Activated gamma-delta T cell treated with anti-CD3 and anti-CD28 coated beads, Interleukin-2, amount 50 U/mL, for 16 hours (primary cell): ENCODE measurements at places on chromosomes 5 and 9.

GRCh38 chr9:96214635-96215034, 87.3 kb downstream of the HSD17B3 start:
- no peak for DNase-seq

GRCh38 chr5:120509053-120509452, 45.0 kb downstream of the PRR16 start:
- DNase-seq: no peak

GRCh38 chr5:107104040-107104995, 566.4 kb downstream of the EFNA5 start:
- no peak for DNase-seq

- DNase-seq: no peak
These were observed 421.7 kb upstream of the TYRP1 start for GRCh38 chr9:12271421-12271891.

DNA sequence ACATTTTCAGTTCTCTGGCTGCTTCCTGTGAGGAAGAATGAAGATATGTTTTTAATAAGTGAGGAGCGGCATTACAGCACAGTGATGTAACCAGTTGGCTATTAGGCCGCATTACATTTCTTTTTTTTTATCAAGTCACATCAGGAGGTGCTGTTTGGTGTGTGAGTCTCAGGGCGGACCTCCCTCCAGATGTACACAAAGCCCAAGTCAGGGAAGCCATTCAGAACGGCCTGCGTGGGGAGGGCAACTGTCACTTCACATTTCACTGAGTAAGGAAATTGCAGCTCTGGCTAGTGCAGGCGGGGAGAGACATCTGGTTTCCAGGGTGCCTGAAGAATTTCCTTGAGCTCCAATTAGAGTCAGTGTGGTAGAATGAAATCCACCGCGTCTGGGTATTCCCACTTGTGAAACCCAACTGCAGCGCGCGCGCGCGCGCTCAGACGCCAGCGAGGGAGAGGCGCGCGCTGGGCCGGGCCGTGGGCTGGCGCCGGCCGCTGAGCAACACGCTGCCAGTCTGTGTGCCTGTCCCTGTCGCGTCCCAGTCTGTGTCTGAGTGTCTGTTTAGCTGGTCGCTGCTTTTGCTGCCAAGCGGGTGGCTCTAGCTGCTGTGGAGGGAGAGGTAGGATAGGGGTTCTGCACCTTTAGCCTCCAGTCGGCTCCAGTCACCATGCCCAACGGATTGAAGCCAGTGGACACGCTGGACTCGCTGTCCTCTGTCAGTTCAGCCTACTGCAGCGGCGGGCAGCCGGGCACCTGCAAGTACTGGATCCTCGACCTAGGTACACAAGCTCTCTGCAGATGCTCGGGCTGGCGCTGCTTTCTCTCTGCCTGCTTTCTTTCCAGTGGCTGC, 140.8 kb upstream of the OTULINL start:
- DNase-seq: no peak

GRCh38 chr5:95530416-95530815, 24.4 kb downstream of the SKIC3 start:
- DNase-seq: no peak
